GM23338 (cell line): ENCODE measurements at places on chromosomes 7 and 10. TPM values are rescaled to one million over a fixed set of nuclear protein-coding genes. Genes with fewer than 3 reads are reported as not detected.

Gene RSPH10B2
- 1.1 and 1.2 TPM in 2 replicates for total RNA-seq

DNA sequence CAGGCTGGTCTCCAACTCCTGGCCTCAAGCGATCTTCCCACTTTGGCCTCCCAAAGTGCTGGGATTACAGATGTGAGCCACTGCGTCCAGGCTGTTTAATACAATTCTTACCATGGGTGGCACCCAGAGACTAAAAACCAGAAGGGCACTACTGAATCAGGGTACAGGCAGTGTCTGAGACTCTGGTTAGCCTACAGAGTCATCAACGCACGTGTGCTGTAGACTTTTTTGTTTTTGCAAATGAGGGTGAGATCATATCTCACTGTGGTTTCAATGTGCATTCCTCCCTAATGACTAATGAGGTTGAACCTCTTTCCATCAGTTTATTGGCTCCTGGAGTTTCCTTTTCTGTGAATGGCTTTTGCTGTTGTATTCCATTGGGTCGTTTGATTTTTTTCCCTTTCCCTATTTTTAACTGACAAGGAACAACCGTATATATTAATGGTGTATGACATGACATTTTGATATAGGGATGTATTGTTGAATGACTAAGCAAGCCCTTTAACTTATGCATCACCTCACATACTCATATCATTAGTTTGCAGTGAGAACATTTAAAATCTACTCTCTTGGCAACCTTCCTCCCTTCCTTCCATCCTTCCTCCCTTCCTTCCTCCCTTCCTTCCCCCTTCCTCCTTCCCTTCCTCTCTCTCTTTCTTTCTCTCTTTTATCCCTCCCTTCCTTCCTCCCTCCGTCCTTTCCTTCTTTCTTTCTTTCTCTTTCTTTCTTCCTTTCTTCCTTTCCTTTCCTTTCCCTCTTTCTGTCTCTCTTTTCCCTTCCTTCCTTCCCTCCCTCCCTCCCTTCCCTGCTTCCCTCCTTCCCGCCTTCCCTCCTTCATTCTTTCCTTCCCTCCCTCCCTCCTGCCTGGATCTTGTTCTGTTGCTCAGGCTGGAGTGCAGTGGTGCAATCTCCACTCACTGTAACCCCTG is 9.3 kb upstream of the TMEM270 start:
- DNase-seq = no peak

GRCh38 chr7:79317728-79318127 is 135.7 kb downstream of the MAGI2 start:
- DNase-seq = peak; percentile 74

DNA sequence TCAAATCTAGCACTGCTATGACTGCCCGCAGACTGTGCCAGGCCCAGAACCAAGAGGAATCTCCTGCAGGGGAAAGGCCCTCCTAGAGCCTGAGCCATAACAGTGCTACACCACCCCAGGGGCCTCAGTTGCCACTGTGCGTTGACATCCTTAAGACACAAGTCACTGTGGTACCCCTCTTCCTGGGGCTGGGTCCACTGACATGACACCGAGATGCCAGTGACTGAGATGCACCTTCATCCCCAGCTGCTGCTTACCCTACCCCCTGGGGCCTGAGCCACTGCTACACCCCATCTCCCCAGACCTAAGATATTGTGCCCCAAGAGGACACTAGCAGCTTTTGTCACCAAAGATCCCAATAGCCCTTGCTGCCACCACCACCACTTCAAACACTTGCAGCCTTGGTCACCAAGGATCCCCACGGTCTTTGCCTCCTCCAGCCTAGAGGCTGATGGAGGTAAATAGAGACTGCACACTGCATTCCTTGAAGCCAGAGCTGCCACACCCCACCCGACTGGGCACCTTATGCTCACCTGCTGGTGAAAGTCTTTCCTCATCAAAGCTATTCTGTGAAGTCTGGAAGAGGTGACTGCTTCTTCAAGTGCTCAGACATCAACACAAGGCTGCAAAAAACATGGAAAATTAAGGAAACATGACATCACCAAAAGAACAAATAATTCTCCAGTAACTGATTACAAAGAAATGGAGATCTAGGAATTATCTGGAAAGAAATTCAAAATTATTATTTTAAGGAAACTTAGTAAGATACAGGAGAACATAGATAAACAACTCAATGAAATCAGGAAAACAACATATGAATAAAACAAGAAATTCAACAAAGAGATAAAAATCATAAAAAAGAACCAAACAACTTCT is 40.4 kb upstream of the SHH start:
- DNase-seq = no peak

Gene UTF1
- total RNA-seq = 7.7 and 12.2 TPM in 2 replicates

Gene ZNF804B
- total RNA-seq = not detected in 2 replicates

Gene THSD7A
- 1.3 and 1.7 TPM in 2 replicates for total RNA-seq

DNA sequence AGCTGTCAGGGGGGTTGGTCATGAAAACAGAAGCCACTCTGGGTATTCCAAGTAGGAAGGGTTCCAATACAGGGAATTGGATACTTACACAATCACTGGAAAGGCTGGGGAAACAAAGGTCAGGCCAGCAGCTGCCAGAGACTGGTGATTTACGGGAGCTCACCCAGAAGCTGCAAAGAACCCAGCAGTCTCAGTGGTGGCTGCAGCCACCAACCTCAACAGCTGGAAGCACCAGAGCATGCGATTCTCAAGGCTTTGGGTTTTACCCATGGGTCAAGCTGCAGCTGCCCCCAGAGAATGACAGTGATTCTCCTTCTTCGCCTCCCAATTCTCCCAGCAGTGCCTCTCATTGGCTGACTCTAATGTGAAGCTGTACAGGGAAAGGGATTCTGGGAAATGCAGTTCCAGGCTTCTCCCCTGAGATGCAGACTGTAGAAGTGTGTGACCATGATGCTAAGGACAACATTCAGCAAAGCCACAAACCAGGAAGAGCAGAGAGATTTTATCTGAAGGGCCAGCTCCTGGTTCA is 107.2 kb upstream of the TCF7L2 start:
- DNase-seq = no peak
